HepG2 (cell line): ENCODE measurements at places on chromosomes 7 and 10.
A peak's percentile ranks its signal among the peaks of the same experiment; 100 is the strongest.

- no peak for DNase-seq
Observed at GRCh38 chr7:50359995-50360925, 55.7 kb downstream of the IKZF1 start.

DNA sequence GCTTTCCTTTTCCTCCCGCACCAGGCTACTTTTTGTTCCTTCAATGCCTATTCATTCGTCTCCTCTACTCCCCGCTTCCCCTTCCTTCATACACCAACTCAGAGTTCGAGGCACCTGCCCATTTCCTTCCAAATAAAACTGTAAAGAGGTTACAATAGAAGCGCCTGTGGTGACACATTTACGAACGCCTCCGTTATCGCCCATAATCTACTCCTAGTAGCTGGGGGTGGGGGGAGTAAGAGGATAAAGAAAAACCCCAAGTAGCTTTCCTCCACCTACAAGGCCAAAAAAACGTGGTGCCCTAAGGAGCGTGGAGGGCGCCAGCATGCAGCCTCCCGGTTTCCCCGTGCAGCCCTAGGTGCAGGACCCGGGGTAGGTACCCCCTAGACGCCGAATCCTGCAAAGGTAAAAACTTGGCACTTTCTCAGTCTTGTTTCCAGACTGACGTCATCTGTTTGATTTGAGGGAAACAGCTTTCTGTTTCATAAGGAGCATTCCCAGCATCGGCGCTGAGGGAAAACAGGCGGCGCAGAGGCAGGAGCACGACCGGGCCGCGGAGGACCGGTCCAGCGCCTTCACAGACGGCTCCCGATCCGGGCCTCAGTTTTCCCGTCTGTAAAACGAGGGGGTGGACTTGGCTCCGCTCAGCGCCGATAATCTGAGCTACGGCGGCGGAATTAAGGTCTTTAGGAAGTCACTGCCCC is 922 bp downstream of the PPA1 start:
- peak; percentile 71 for DNase-seq

- peak; percentile 41 for DNase-seq
Observed at GRCh38 chr7:111486472-111487142, 75.7 kb downstream of the IMMP2L start.

DNA sequence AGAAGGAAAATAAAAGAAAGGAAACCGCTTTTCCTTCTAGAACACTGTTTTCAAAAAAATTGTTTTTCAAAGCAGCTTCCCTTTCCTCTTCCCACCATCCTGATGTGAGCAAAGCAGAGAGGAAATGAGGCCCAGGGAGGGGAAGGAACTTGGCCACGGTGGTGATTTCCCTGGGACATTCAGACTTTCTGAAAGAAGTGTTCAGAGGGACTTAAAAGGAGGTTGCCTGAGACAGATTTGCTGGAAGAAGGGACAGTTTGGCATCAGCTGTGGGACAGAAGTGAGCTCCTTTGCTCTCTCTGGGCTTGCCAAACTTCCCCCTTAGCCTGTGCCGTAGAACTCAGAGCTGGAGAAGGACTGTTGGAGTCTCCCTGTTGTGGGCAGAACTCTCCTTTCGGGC is 30.3 kb downstream of the ADCYAP1R1 start:
- DNase-seq, result no peak

- no peak for DNase-seq
Observed at GRCh38 chr10:60508037-60508436, 118.4 kb upstream of the ANK3 start.

- DNase-seq, result peak; percentile 60
Observed at GRCh38 chr10:70991140-70992124, 103.1 kb upstream of the PCBD1 start.

GRCh38 chr10:47405857-47406547 is 21.9 kb upstream of the ZNF488 start:
- DNase-seq, result no peak

DNA sequence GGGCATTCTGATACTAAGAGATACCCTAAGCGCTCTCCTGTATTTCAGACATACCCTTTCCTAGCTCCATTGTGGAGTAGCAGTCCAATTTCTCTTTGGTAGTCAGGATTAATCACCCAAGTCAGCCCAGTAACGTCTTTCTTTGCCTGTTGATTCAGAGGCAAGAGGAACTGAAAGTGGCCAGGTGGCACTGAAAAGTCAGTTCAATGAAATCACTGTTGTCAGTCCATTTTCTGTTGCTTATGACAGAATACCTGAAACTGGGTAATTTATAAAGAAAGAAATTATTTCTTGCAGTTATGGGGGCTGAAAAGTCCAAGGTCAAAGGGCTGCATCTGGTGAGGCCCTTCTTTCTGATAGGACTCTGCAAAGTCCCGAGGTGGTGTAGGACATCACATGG is 40.2 kb downstream of the ANKRD61 start:
- DNase-seq, result no peak

DNA sequence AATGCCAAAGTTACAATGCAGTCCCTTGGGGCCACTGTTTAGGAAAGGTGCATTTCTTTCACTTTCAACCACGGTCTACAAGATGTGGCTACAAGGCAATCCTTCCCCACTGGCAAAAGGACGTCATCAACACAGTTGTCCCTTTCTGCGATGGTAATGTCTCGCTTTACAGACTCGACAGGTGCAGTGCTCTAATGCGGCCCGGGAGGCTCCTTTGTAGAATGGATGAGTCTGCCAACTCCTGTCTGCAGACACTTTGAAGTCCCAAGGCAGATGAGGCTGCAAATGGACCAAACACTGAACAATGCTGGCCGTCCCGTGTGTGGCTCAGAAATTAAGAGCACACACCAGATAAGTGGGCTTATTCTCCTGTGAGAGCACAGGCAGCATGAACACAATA is 133.7 kb downstream of the PIP4K2A start:
- DNase-seq, result no peak

GRCh38 chr10:24790599-24790998 is 66.9 kb upstream of the ARHGAP21 start:
- DNase-seq, result no peak

GRCh38 chr10:92834986-92835385 is 13.3 kb upstream of the EXOC6 start:
- no peak for DNase-seq

DNA sequence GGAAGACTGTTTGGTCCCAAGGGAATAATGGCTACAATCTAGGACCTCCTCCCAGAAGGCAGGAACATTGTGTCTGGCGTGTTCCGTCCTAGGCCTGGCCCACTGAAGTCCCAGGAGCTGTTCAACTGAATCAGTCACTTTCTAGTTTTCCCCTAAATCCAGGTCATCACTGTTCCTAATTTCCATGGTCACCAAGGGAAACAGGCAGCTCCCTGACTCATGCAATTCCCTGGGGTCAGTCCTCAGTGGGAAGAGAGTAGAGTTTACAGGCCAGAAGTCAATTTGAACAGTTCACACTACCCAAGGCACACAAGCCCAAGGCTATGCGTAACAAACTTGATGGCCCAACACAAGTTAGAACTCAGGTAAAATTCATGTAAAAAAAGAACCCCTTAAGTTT is 44.0 kb downstream of the CREB3L2 start:
- DNase-seq, result no peak

- no peak for DNase-seq
Observed at GRCh38 chr7:18086165-18087025, 58.7 kb upstream of the PRPS1L1 start.

- no peak for DNase-seq
Observed at GRCh38 chr7:26451997-26452396, 160.3 kb downstream of the SNX10 start.

- DNase-seq, result no peak
Observed at GRCh38 chr10:60778971-60779796, 906 bp downstream of the CDK1 start.

GRCh38 chr7:11843113-11843765 is 11.2 kb upstream of the THSD7A start:
- DNase-seq, result no peak

DNA sequence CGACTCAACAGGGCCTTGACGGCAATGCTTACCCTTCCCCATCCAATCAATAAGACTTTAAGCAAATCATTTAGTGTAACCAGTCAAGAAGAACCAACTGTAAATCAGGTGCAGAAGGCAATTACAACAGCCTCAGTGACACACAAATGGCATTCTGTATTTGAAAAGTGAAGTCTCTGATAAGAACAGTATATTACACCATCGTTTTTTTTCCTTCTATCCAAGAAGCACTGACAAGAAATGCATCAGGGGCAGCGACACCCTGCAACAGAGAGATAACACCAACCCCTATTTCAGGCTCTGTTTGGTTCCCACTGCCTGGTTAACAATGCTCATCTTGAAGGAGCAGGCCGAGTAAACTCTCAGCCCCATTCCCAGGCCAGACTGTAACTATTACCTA is 204.0 kb upstream of the AOAH start:
- DNase-seq, result no peak

GRCh38 chr10:63866747-63867140 is 345.5 kb downstream of the REEP3 start:
- peak; percentile 3 for DNase-seq

- DNase-seq, result peak; percentile 93
Observed at GRCh38 chr7:25952261-25953057, 199.5 kb upstream of the NFE2L3 start.

DNA sequence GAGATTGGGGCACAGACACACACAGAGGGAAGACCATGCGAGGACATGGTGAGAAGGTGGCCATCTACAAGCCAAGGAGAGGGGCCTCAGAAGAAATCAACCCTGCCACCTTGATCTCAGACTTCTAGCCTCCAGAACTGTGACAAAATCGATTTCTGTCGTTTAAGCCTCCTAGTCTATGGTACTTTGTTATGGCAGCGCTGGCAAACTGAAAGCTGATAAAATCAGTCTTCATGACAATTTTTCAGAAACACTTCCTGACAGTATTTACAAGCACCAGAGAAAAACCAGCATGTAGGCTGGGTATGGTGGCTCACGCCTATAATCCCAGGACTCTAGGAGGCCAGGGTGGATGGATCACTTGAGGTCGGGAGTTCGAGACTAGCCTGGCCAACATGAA is 4.2 kb downstream of the PARP12 start:
- DNase-seq, result no peak

- DNase-seq, result no peak
Observed at GRCh38 chr10:56646329-56647111, 285.5 kb upstream of the ZWINT start.

- peak; percentile 16 for DNase-seq
Observed at GRCh38 chr10:86139066-86139657, 227.4 kb downstream of the GRID1 start.

DNA sequence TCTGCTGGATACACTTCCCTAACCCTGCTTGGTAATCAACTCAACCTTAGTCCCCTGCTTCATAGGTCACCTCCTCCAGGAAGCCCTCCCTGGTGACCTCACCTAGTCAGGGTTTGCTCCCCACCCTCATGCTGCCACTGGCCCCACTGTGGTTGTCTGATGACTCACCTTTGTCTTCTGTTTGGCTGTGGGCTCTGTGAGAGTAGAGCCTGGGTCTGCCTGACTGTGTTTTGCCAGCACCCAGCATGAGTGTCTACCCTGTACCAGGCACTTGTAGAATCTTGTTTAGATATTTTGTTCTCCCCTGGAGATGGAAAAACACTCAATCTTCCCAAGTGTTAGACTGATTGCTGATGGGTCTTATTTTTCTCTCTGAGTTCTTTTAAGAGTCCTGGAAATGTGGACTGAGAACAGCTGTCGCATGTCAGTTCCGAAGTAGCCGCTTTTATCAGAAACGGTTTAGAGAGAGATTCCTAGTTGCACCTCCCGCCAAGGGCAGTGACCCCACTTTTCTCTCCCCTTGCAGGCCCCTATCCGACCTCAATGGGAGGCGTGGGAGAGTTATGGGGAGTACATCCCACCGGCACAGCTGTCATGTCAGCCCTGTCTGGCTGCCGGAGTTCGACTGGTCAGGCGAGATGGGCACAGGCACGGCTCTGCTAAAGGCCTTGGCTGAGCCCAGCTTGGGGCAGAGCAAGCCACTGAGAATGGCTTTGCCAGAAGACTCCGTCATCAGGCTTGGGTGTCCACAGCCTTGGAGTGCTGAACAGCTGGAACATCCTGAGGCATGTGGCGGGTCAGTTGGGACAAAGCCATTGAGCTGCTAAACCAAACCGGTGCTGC is 134.3 kb downstream of the GRK5 start:
- DNase-seq, result peak; percentile 72

GRCh38 chr7:128781126-128781525 is 5.5 kb upstream of the OPN1SW start:
- DNase-seq, result no peak

GRCh38 chr10:117212176-117212575 is 14.9 kb downstream of the KCNK18 start:
- no peak for DNase-seq

GRCh38 chr7:35314354-35314753 is 60.5 kb upstream of the TBX20 start:
- DNase-seq, result no peak

GRCh38 chr7:65923316-65923715 is 50.4 kb downstream of the VKORC1L1 start:
- DNase-seq, result no peak

DNA sequence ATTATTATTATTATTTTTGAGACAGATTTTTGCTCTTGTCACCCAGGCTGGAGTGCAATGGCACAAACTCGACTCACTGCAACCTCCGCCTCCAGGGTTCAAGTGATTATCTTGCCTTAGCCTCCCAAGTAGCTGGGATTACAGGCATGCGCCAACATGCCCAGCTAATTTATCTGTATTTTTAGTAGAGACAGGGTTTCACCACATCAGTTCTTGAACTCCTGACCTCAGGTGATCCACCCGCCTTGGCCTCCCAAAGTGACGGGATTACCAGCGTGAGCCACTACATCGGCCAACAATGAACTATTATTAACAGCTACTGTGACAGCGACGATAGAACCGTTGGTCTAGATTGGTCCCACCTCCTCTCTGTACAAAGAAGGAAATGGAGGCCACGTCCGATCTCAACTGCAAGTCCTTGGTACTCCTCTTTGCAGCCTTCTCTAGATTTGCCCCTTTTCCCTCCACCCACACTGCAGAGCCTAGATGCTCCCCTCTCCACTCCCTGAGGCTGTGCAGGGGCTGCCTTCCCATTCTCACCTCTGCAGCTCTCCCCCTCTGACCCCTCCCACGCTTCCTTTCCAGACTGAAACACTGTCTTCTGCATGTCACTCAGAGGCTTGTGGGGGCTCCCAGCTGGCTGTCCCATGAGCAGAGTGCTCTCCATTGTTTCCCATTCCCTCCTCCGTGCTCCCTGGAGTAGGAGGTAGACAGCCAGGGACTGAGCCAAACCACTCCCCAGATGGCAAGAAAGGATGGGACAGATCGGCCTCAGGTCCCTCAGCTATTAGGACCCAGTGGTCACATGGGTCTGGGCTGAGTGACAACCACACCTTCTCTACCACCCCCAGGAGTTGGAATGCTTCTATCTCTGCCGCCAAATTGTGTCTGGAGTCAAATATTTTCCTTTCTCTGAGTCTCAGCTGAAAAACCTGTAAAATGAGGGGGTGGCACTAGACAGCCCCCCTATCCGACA is 2.3 kb downstream of the LOXL4 start:
- no peak for DNase-seq

DNA sequence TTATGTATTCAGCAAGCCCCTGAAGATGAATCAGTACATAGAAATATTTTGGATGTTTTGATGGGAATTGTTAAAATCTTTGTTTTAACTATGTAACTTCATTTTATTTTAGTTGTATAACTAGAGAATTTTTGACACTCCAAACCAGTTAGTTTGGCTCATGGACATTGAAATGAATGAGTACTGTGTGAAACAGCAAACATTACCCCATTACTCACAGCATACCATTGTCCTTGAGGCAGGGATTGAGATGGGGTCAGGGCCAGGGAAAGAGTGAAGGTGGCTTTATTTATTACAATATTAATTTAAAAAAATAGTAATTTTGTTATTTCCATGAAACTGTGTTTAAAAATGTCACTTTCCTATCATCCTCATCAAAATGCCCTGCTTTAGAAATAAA is 4.8 kb upstream of the BMPER start:
- no peak for DNase-seq

GRCh38 chr7:132609906-132610520 is 33.7 kb upstream of the PLXNA4 start:
- DNase-seq, result no peak
